Activated gamma-delta T cell (primary cell): ENCODE measurements at places on chromosomes 16 and 17.

DNA sequence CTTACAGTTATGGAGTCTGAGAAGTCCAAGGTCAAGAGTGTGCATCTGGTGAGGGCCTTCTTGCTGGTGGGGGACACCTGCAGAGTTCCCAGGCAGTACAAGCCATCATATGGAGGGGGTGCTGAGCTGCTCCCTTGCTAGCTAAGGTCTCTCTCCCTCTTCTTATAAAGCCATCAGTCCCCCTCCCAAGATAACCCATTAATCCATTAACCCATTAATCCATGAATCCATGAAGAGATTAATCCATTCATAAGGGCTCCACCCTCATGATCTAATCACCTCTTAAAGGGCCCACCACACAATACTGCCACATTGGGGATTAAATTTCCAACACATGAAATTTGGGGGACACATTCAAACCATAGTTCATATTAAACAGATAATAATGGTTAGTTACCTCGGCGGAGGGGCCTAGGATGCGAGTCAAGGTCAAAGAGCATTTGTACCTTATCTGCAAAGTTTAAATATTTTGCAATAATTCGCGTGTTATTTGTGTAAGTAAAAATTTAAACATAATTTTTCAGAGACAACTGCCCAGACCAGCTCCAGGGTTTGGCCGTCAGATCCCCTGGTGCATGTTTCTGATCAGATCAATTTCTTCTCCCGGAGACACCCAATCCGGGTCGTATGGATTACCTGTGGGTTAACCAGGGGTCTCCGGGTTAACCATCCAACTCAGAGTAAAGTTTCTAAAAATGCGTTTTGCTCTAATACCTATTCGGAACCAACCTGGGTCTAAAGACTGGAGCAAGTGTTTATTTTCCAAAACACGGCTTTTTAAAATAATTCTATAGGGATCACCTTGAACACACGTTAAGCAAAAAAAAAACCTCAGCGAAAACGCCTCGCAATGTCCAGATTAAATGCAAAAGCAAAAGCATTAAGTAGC, 740 bp upstream of the POLR3E start:
- no peak for DNase-seq

- no peak for DNase-seq
Observed at GRCh38 chr17:75610103-75610984, 22.7 kb downstream of the MYO15B start.

DNA sequence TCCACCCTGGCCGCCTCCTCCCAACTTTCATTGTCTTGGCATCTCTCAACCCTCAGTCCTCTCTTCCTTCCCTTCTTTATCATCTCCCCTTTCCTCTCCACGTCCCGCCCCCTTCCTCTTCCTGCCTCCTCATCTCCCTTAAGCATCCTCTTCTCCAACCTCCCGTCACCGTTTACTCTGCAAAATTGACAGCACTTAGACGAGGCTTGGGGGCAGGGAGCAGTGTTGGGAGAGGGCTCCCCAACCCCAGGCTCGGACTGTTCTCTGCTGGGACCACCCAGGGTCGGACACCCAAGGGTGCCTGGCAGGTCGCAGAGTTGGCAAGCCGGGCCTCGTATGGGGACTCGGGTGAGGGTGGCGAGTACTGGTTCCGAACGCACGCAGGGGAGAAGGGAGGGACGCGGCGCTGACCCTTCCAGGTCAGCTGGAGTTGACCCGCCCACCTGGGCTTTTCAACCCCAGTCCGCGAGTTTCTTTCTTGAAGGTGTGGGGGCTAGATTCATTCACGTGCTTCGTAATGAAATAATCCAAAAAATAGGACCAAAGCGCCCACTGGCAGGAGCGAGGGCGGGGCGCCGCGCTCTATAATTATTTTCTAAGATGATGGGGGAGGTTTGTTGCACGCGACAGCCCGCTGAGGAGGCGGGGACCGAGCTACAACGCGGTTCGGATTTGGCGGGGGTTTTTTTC, 775 bp upstream of the PAGR1 start:
- DNase-seq: no peak

GRCh38 chr17:17361543-17361866, 58.3 kb downstream of the NT5M start:
- no peak for DNase-seq

DNA sequence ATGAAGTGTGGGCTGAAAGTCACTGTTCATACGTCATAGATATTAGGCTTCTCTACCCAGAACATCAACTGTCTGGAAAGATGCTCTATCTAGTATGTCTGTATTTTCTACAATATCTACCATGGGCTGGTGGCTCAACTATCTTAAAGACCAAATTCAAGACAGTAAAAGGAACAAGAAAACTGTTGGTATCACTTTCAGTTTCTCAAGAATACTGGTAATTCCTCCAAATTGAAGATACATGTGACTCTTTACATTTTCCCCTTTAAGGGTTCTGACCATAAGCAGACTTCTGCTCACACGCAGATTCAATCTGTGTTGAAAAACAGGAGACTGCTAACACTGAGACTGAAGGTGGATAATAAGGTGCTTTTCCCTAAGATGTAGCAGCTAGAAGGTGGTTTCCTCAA, 24.2 kb downstream of the XPO6 start:
- no peak for DNase-seq

GRCh38 chr17:31788571-31788946, 70.5 kb downstream of the COPRS start:
- DNase-seq: no peak

DNA sequence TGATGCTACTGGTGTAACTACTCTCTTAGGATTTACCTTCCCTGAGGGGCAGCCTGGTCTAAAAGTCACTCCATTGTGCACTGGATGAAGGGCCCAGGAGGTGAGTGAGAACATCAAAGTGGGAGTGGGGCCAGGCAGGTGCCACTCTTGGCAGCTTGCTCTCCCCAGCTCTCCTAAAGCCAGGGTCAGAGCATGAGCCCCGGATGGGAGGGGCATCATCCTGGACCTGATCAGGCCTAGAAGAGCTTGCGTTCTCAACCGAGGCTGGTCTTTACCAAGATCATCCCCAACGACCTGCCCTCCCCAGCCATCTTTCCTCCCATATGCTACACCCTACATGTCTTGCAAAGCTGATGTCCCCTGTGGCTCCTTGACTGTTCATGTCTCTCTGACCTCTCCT, 87.1 kb downstream of the AIPL1 start:
- DNase-seq: no peak

- no peak for DNase-seq
Observed at GRCh38 chr17:20010099-20010863, 1.1 kb downstream of the SPECC1 start.

DNA sequence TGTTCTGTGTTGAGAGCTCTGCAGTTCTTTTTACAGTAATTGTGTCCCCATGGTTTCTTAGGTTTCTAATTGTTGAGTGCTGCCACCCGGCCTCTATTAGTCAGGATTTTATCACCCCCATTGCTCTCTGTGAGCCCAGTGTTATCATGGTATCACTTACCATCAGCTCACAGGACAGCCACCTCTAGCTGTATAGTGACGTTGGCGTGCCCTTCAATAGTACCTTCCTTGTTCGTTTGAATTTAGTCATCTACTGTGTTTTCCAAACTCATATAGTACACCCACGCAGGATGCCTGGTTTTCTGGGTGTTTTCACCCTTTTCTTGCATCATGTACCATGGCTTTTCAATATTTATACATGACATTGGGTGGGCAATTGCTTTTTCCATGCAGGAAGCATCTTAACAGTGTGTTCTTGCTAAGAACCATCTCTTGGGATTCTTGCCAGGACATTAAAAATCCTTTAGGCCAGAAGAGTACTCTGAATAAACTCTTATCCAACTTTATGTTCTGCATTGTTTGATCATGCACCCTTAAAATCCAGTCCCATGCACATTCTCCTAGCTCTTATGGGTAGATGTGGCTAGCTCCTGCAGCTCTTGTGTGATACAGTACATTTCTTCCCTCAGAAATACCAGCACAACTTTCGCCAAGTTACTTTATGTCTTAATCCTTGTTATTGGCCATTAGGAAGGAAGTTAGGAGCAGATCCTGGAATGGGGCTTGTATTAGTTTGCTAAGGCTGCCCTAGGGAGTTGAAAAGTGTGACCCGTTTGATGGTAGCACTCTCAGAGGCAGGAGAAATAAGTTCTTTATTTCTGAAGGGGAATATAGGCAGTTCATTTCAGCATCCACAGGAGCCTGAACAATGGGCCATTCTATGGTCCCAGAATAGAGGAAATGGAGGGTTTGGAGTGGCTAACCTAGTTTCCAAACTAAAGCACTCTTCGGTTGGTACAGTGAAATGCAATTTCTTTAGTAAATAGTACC, 11.3 kb upstream of the ABCA10 start:
- DNase-seq: no peak

GRCh38 chr16:69889295-69889964, 61.7 kb upstream of the CLEC18A start:
- no peak for DNase-seq

DNA sequence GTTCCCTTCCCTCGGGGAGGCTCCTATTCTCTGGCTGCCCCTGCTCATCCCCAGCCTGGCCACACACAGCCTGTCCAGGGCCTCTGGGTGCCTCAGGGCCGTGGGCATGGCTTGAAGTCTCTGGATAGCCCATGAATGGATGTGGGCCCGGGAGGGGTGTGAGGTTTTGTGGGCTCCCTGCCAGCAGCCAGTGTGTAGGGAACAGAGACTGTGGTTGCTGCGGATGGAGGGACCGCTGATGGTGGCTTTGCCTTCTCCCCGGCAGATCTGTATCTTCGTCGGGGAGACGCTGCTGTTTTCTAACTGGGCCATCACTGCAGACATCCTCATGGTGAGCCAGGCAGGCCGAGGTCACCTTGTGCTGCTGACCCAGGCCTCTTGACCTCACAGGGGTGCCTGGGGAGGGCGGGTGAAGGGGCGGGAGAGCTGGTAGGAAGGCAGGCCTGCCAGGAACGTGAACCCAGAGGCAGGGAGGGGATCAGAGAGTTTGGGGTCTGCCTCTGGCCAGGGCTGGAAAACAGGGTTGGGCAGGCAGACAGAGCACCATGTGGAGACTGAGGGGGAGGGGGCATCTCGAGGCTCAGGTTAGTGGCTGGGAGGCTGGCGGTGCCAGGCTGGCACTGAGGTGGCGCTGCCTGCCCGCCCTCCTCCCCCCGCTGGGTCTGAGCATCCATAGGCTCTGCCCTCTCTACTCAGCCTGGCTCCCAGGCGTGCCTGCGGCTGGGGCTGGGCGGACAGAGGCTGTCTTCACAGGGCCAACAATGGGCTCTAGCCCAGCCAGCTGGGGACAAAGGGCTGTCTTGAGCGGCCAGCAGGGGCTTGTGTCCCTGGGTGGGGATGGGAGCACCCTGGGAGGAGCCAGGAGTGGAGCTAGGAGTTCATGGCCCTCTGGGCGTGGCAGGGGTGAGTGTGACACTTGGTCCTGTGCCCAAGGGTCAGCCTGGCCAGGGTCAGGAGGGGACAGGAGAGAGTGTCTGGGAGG, 21.4 kb downstream of the MYBBP1A start:
- DNase-seq: no peak

DNA sequence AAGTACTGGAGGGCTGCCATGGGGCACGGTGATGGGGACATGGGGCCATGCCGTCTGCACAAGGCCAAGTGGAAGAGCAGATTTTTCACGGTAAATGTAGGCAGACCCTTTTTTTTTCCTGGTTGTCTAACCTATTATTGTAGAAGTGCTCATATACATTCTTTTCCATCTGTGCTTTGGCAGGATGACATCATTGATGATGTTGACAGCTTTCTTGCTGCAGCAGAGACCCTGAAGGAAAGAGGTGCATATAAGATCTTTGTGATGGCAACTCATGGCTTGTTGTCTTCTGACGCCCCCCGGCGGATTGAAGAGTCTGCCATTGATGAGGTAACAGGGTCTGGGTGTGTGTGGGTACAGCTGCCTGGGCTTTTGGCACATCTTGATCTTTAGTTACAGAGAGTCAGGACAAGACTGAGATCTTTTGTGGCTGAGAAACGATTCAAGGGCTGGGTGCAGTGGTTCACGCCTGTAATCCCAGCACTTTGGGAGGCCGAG, 23.3 kb upstream of the SLC5A10 start:
- no peak for DNase-seq

GRCh38 chr17:48623583-48623982, 2.6 kb downstream of the HOXB9 start:
- DNase-seq: no peak

DNA sequence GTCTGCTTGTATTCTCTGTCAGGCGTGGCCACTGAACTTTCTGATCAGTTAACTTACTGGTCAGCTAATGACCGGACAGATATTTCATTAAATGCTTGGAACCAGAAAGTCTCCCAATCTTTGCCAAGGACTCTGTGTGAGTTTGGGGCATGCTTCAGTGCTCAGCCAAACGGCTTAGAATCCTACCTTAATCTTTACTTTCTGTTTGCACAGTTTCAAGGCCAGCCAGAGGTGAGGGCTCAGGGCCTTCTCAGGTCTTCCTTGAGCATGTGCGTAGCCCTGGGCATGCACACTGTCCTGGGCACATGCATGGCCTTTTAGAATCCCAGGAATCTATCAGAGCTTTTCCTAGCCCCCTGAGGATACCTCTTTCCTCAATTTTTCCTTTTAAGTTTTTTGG, 230.1 kb downstream of the RAB11FIP4 start:
- DNase-seq: no peak

- DNase-seq: no peak
Observed at GRCh38 chr17:78019976-78020716, 61.6 kb downstream of the TNRC6C start.

DNA sequence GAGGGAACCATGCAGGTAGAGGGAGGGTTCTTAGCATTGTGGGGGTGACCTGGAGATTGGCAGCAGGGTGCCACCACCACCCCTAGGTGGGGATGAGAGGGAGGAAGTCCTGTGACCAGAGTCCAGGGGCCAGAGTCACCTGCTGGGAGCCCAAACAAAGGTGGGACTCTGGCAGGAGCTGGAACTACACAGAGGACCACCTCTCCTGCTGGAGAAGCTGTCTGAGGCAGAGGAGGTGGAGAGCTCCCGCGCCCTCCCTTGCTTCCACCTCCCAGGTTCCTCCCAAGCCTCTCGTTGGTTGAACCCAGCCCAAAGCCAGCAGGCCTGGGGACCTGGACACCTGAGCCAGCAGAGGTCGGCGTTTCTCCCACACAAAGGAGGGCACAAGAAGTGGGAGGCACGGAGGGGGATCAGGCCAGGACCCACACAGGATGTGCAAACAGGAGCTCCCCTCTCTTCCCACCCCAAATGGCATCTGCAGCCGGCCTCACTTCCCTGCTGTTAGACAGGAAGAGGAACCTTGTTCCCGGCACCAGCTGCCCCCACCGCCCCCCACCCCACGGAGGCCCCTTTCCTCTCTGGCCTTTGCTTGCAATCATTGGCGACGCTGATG, 154.6 kb downstream of the SEC14L1 start:
- no peak for DNase-seq

- DNase-seq: no peak
Observed at GRCh38 chr16:22878955-22879354, 65.0 kb downstream of the HS3ST2 start.

DNA sequence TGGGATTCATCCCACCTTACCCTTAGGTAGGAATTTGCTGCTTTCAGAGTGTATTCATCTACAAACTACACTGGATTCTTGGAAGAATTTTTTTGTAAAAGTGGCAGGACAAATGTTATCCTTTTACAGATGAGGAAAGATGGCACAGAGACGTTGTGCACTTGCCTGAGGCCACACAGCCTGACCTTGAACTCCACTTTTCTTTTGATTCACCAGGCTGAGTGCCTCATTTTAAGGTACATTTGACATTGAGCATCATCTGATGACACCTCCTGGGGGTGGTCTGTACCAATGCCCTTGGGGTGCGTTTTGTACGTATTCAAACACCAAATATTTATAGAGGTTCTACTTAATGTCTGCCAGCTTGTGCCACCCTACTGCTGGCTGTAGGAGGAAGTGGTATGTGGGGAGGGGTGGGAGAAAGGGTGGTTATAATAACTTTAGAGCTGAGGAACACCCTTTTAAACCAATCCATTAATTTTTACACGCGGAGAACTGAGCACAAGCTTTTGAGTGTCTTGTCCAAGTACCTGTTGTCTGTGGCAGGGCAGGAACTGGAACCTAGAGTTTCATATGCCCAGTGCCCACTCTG, 29.1 kb downstream of the HS3ST3B1 start:
- no peak for DNase-seq
